ENCODE measurements at places on chromosomes 5 and 9.

GRCh38 chr9:97556721-97557605 is 55.5 kb downstream of the TMOD1 start:
- no peak for DNase-seq

DNA sequence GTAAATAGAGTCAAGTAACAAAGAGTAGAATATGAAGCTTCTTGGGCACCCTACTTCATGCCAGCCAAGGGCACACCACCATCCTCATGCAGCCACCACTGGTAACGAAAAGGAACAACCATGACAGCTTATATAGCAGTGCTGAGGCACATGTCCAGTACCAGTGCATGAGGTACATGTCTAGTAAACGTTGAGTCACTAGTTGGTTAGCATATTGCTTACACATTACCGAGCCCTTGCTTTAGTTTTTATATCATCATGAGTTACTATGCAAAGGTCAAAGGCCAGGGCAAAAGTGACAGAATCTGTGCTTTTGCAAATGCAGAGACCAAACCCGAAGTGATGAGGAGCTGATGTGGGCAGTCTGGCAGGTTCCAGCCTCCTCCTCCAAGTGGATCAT is 147.1 kb upstream of the MAP1B start:
- no peak for DNase-seq

GRCh38 chr5:128357226-128357625 is 180.8 kb downstream of the FBN2 start:
- no peak for DNase-seq

DNA sequence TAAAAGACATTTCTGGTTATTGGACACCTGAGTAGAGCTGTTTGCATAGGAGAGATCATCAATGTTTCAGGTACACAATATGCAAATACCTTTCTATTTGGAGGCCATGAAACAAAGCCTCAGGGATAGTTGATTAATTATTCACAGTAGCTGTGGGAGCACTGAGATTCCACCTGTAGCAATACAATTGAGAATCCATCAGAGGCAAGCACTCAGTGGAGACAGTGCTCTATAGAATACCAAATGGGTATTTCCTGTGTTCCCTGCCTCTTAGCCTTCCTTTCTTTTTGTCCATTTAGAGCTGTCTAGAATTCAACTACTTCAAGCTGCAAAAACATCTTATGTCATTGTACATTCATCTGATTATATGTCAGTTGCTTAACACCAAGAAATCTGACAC is 1754.0 kb upstream of the ACO1 start:
- no peak for DNase-seq

DNA sequence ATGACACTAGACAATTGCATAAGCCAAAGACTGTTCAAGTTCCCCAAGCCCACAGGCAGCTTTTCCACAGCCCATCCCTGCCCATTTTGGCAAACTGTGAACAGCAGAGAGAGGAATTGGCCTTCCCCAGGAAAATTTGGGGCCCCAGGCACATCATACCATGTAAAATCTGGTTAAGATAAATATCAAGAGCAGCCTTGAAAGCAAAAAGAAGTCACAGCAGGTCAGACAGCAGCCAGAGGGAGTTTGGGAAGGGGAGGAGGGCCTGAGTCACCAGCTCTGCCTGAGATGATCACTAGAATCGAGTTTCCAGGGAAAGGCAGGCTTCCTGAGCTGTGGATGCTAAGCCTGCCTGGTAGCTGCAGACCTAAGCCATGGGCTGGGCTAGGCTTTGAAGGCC is 179.2 kb downstream of the RFK start:
- no peak for DNase-seq

GRCh38 chr9:38707885-38708637 is 11.9 kb downstream of the FAM240B start:
- no peak for DNase-seq

- DNase-seq: no peak
Observed at GRCh38 chr5:116456036-116456435, 118.6 kb downstream of the SEMA6A start.

GRCh38 chr9:22055090-22055489 is 46.0 kb upstream of the CDKN2B start:
- no peak for DNase-seq

- no peak for DNase-seq
Observed at GRCh38 chr5:18660511-18660910, 1026.3 kb downstream of the TAF11L14 start.

DNA sequence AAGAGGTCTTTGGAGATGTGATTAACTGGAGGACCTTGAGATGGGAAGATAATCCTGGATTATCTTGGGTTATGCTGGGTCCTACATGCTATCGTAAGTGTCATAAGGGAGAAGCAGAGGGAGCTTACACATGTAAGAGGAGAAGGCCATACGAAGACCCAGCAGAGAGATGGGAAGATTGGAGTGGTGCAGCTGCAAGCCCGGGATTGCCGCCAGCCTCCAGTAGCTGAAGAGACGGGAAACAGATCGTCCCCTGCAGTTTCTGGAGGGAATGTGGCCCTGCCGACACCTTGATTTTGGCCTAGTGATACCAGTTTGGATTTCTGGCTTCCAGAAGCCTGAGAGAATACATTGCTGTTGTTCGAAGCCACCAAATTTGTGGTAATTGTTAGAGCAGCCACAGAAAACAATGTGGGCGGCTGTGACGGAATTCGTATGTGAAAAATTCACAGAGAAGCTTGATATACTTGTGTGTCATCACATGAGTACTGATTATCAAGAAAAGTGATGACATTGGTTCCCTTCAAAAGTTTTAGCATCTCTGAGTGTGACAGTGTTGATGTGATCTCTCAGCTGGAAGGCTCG is 86.9 kb downstream of the CYFIP2 start:
- no peak for DNase-seq

DNA sequence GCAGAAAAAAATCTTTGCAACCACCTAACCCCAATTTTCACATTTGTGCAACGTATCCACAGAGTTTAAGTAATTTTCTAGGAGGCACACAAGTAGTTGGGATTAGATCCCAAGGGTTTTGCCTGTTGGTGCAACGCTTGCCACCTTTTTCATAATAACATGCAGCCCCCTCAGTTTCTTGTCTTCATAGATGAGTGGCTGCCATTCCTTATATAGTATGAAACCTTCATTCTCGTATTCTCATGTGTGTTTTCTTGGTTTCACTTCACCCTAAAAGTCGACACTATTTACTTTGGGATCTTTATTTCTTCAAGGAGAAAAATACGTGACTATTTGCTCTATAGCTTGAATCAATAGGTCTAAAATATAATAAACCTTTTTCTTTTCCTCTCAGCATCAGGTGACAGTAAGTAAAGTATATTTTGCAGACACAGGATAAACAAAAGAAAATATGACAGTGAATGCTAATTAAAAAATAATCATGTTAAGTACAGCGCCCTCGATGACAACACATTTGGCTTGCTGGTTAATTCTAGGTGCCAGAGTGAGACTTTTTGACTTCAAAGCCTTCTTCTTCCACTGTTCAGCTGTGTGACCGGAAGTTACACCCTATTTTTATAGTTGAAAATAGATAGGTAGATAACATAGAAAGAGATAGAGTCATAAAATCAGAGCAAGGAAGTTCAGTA is 342.8 kb upstream of the CCNG1 start:
- no peak for DNase-seq

All from stimulated activated CD8-positive, alpha-beta memory T cell treated with anti-CD3 and anti-CD28 coated beads, Interleukin-7, amount 100 ng/mL, for 1 hour (primary cell).